ENCODE measurements at places on chromosomes 11 and 22. TPM values are rescaled to one million over a fixed set of nuclear protein-coding genes. Genes with fewer than 3 reads are reported as not detected.

GRCh38 chr11:66420671-66421476, at the start of gene NPAS4:
TSS of gene NPAS4 (plus strand) at chr11:66421035. CDS start at chr11:66421180, 145 bp downstream.
- peaks cover 25% of the 10 kb centered on the region for H3K36me3 ChIP-seq
- DNase-seq: no peak
- H3K4me1 ChIP-seq: peaks cover 34% of the 10 kb centered on the region
- peak within 1 kb of the TSS; percentile 14 for H3K4me3 ChIP-seq

- no peaks in the 10 kb centered on the region for H3K36me3 ChIP-seq
- H3K27ac ChIP-seq: no peak overlapping the region
- DNase-seq: no peak
- H3K4me1 ChIP-seq: no peaks in the 10 kb centered on the region
- no peak overlapping the region for H3K4me3 ChIP-seq
- no peaks in the 10 kb centered on the region for H3K27me3 ChIP-seq
Measured at GRCh38 chr11:31442086-31442485, 67.3 kb downstream of the IMMP1L start.

Gene OR52N4
- not detected for total RNA-seq

Gene LINC01488
- 1.6 TPM for total RNA-seq

- no peaks in the 10 kb centered on the region for H3K4me1 ChIP-seq
- no peak overlapping the region for H3K4me3 ChIP-seq
- no peaks in the 10 kb centered on the region for H3K27me3 ChIP-seq
- H3K27ac ChIP-seq: no peak overlapping the region
Measured at GRCh38 chr22:19795617-19796008, 35.0 kb downstream of the TBX1 start.

Gene MMP13
- total RNA-seq: not detected

- no peak overlapping the region for H3K27ac ChIP-seq
- H3K4me3 ChIP-seq: no peak overlapping the region
- no peaks in the 10 kb centered on the region for H3K27me3 ChIP-seq
- H3K4me1 ChIP-seq: no peaks in the 10 kb centered on the region
Measured at GRCh38 chr11:40841231-40841630, 618.2 kb downstream of the LRRC4C start.
